NCI-H1417 treated with DMSO at 0.1 percent for 48 hours (cell line): ENCODE measurements at places on chromosomes 11 and 22.

GRCh38 chr22:27613099-27614005, 188.2 kb downstream of the MN1 start:
- DNase-seq, result no peak

GRCh38 chr11:69219991-69220390, 64.3 kb downstream of the SMIM38 start:
- no peak for DNase-seq

- no peak for DNase-seq
Observed at GRCh38 chr11:104118105-104118744, 45.7 kb downstream of the PDGFD start.

GRCh38 chr11:120689596-120690275, 178.2 kb downstream of the GRIK4 start:
- no peak for DNase-seq

GRCh38 chr11:9396752-9397151, 12.3 kb downstream of the IPO7 start:
- no peak for DNase-seq

DNA sequence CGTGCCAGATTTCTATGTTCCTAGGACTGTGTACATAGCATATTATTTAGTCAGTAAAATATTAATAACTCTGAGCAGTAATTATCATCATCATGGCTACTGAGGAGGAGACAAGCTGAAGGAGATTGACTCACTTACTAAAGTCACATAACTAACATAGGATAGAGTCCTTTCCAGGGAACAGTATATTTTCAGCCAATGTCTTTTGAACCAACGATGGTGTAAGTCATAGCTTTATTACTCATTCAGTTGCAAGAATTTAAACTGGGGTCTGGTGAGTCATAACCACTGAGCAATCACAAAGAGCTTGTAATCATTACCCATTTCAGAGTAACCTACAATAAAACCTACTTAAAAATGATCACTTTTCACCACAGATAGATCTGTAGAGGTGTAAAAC, 1564.8 kb upstream of the TENM4 start:
- no peak for DNase-seq

- no peak for DNase-seq
Observed at GRCh38 chr22:46355369-46355995, 20.0 kb downstream of the TRMU start.

GRCh38 chr11:129375751-129376657, at the start of gene BARX2:
Gene BARX2, plus strand, starts transcription at chr11:129375848. Its CDS starts 188 bp downstream, at chr11:129376036.
- DNase-seq, result no peak

DNA sequence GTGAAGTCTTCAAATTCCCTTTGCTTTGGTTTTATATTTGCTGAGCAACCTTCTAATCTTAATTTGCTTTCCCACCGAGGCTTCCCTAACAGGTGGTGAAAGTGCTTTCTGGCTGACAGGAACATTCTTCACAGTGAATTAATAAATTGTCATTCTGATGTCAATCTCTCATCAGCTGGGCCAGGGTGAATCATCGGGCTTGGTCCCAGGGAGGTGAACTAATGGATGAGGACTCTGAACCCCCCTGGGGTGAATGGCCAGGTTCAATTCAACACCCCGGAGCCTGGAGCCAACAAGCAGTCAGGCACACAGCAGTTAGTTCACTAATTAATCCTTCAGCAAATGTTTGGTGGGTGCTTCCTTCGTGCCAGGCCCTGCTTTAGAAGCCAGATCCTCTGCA, 155.4 kb upstream of the PDGFD start:
- DNase-seq, result no peak

- DNase-seq, result no peak
Observed at GRCh38 chr22:34973926-34974325, 92.0 kb upstream of the ISX start.

DNA sequence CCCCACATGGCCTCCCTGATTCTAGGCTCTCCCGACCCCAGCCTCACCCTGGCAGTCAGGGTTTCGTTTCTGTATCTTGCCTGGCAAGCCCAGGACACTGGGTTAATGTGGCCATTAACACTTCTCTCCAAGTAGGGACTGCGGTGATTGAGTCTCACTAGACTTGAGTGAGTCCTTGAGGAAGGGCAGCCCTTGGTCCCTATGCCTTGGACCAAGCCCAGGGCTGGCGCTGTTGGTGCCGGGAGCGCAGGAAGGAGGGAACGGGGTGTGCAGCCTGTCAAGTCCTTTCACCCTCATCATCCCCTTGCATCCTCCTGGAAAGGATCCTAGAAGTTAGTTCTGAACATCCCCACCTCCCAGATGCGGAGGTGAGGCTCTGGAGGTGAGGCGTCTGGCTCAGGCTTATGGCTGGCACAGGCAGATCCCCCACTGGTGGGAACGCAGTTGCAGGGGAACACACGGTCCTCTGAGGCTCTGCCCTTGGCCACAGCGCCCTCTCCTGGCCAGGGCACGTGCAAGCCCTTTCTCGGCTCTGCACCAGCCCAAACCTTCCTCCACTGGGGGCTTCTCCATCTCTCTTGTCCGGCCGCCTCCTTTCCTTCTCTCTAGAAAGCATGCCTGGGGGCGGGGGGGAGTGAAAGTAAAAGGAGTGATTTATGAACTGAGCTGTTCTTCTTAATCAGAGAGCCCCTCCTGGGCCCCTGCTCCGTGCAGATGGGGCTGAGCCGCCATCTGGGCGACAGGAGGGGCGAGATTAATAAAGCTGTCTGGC, 56.7 kb downstream of the TP53I11 start:
- no peak for DNase-seq

DNA sequence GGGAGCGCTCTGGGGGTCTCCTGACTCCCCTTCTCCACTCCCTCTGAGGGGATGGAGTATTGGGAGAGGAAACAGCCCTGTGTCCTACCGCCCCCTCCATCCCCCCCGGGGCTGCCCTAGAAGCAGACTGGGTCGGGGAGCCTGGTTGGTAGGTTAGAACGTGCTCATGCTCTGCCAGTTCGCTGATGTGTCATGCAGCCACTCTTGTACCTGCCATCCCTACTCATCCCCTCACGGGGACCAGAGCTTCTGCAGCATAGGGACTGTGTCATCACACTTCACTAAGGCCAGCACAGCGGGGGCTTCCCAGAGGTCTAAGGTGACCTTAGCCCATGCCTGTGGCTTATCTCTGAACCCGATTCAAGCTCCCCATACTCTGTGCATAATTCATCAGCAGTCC, 4.7 kb downstream of the KCNJ1 start:
- DNase-seq, result no peak

DNA sequence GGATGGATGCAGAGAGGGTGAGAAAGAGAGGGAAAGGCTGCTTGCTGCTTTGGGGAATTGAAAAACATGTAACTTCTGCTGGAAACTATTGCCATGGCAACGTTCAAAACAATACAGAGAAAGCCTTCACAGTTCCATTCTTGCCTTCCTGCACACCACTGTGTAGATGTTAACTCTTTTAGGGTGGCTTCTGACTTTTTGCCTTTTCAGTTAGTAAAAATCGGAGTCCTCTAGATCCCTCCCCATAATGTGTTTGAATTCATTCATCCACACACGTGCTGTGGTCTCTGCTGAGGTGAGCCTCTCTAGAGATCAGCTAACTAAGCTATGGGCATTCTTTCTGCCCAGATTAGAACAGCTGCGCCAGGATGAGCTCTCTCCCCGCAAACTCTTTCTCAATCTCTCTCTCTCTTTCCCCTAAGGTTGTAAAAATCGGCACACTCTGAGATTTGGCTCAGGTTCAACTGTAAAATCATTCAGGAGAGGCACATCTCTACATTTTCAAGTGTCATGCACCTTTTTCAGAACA, 1178.3 kb downstream of the LRRC4C start:
- no peak for DNase-seq

- DNase-seq, result no peak
Observed at GRCh38 chr22:46936378-46936903, 174.0 kb downstream of the TBC1D22A start.

GRCh38 chr11:124896071-124896750, 1.5 kb downstream of the ROBO4 start:
- DNase-seq, result no peak

- DNase-seq, result no peak
Observed at GRCh38 chr22:41650821-41651220, 29.7 kb downstream of the XRCC6 start.
